ENCODE measurements at places on chromosomes 7 and 10. TPM values are rescaled to one million over a fixed set of nuclear protein-coding genes. Genes with fewer than 3 reads are reported as not detected.

The KLHL7 gene
- total RNA-seq = 17.9 TPM

The CPA4 gene
- total RNA-seq = 4.3 TPM

The ZNF239 gene
- total RNA-seq = 16.4 TPM

The HMX3 gene
- not detected for total RNA-seq

The SFXN4 gene
- 33.2 TPM for total RNA-seq

The FAM170B gene
- not detected for total RNA-seq

The WNT16 gene
- not detected for total RNA-seq

The COL28A1 gene
- total RNA-seq = 0.29 TPM

The GBF1 gene
- 50.0 TPM for total RNA-seq

The PRRT4 gene
- total RNA-seq = not detected

The OR2A12 gene
- total RNA-seq = not detected

DNA sequence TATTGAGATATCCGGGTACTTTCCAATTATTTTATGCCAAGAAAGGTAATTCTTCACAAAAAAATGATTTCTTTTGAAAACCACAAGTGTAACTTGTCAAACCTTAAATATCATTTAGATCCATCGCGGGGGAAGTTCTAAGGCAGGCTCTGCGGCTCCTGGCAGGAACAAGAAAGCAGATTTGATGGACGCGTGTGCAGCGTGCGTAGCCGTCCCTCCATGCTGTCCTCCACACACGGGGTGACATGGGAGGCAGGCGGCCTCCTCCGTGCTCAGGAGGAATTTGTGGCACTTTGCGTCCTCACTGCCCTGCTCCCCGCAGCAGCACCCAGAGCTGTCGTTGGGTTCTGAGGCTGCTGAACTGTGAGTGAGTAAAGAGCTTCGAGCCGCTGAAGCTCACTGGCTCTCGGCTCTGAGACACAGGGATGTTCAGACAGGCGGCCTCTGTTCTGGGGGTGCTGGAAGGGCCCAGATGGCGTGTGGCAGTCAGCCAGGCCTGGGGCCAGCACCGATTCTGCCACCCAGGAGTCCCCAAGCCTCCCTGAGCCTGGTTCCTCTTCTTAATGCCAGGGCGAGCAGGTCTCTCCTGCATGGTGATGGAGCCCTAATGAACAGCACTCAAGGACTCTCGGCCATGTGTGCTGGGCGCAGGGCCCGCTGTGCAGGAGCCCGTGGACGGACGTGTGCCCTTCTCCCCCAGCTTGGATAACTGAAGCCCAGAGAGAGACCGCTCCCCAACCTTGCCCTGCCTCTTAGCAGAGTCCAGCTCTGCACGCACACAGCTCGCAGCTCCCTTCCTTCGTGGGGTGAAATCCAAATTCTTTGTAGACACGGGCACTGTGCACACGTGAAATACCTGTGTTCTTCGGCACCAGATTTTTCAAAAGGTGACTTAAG is 185.4 kb upstream of the SHH start:
- H3K4me1 ChIP-seq = no peaks in the 10 kb centered on the region
- H3K36me3 ChIP-seq = no peaks in the 10 kb centered on the region
- H3K27ac ChIP-seq = no peak overlapping the region

DNA sequence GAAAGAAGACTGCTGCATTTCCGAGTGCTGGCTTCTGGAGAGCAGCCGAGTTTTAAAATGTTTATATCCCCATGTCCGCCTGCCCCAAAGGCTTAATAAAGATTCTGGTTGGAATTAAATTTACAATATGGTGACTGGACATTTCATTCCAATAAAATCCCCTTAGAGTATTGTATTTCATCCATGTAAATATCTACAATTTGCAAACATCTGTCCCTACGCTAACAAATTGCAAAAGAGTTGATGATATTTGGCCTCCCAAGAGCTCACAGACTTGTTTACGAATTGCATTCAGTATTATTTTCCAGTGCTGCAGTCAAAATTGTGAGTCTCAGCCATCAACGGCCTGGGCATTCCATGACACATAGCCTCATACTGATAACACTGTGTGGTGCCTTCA is 50.1 kb downstream of the PLEKHS1 start:
- peaks cover 30% of the 10 kb centered on the region for H3K27me3 ChIP-seq
- H3K4me3 ChIP-seq = no peak overlapping the region
- H3K27ac ChIP-seq = no peak overlapping the region
- H3K4me1 ChIP-seq = no peaks in the 10 kb centered on the region
- DNase-seq = no peak
- H3K36me3 ChIP-seq = peaks cover 7% of the 10 kb centered on the region

DNA sequence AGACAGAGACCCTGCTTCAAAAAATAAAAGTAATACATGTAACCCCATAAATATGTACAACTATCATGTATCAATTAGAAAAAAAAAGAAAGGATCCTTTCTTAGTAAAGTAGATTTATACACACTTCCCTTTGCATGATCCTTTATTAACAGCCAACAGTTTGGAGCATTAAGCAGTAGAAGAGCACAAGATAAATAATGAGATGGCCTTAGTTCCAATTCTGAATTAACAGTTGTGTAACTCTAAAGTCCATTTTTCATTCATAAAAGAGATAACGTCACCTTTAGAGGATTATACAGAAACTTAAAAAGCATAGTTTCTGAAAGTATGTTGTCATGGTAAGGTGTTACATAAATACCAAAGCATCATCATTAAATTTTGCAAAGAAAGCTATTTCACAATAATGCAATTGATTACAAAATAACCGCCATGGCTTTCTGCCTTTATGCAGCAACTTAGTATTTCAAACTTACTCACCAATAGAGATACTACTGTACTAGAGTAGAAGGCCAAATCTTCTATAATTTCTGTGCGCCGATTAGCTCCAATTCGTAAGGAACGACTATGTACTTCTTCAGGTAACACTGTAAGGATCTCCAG is 40.3 kb downstream of the TNPO3 start:
- peak; percentile 19 for DNase-seq
- no peaks in the 10 kb centered on the region for H3K4me1 ChIP-seq
- no peaks in the 10 kb centered on the region for H3K27me3 ChIP-seq
- no peak overlapping the region for H3K27ac ChIP-seq
- H3K36me3 ChIP-seq = peaks cover 40% of the 10 kb centered on the region

DNA sequence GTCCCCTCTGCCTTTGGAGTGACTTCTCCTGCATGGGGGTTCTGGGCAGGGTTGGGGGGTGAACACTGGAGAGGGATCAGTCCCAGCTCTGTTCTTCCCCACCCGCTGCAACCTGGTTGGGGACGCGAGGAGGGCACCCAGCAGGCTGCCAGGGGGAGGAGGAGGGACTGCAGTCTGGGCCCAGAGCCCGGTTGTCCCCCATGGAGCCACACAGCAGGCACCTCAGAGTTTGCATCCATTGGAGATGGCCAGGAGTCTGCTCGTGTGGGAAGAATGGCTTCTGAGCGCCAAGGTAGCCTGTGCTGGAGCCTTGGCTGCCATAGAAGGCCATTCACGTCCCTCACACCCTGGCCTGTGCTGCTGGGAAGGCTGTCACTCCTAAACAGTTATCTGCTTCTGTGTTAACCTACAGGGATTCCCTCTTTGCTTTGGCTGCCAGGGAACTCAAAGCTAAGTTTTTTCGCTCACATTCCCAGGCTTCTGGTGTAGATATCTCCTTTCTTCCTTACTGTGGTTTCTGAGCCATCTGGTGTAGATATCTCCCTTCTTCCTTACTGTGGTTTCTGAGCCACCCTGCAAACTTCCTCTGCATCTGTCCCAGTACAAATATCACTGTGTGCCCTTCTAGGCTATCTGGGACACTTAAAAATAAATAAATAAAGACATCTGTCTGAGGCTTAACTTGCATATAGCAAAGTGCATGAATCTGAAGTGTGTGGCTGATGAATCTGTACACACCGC is 133.7 kb downstream of the LHPP start:
- no peaks in the 10 kb centered on the region for H3K36me3 ChIP-seq
- H3K4me1 ChIP-seq = no peaks in the 10 kb centered on the region
- peaks cover 18% of the 10 kb centered on the region for H3K27me3 ChIP-seq
- no peak overlapping the region for H3K27ac ChIP-seq
- no peak overlapping the region for H3K4me3 ChIP-seq
- DNase-seq = no peak

DNA sequence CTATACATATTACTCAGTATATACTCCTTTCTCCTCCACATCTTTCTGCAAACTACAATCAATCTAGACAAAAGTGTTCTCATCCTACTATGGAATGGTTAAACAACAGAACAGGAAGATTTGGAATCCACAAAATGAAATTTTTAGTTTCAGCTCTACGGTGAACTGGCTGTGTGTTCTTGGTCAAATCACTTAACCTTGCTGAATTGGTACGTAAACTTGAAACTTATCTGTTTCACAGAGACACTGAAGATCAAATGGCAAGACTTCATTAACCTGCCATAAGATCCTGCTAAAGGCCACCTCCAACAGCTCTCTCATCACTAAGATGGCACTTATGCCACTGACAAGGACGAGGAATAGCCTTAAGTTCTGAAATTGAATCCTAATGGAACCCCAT is 1.5 kb downstream of the NUDCD3 start:
- H3K27ac ChIP-seq = peak overlapping the region; percentile 88

GRCh38 chr7:35753761-35754603 is 46.9 kb upstream of the SEPTIN7 start:
- no peak overlapping the region for H3K27ac ChIP-seq
- DNase-seq = no peak
- H3K36me3 ChIP-seq = no peaks in the 10 kb centered on the region
- no peaks in the 10 kb centered on the region for H3K4me1 ChIP-seq
- no peaks in the 10 kb centered on the region for H3K27me3 ChIP-seq

- DNase-seq = peak; percentile 74
- H3K4me1 ChIP-seq = peaks cover 29% of the 10 kb centered on the region
- H3K27ac ChIP-seq = peak overlapping the region; percentile 84
- H3K36me3 ChIP-seq = peaks cover 19% of the 10 kb centered on the region
- H3K27me3 ChIP-seq = no peaks in the 10 kb centered on the region
- peak overlapping the region; percentile 63 for H3K4me3 ChIP-seq
These were observed 3.8 kb downstream of the PTER start for GRCh38 chr10:16440396-16441133.

DNA sequence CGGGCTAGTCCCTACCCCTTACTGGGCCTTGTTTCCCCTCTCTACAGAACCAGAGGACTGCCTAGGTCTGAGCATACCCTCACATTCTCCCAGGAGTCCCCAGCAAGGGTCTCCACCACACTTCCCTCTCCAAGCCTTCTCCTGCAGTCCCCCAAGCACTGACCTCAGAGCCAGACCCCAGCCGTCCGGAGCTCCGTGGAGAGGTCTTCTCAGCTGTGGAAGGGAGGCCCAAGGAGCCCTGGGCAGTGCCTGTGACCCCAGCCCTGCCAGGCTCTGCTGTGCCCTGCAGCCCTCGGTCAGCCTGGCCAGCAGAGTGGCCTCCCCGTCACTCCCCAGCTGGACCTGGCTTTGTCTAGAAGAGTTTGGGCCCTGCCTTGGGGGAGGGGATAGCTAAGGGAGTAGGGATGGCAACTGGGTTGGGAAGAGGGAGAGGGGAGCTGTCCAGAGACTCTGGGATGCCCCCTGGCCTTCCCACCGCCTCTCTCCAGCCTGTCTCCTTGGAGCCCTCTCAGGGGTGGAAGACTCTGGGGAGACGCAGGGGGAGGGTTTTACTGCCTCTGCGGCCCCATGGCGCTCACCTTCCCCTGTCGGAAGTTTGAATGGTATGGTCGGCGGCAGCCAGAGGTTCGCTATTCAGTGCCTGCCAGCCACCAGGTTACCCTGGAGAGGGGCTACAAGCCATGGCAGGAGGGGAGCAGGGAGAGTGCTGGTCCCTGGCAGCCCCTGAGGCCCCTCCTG is at the start of gene C10orf105:
Gene C10orf105 (minus strand): TSS at position 315 of the 738 bp plus-strand sequence. CDS start 3,441 bp downstream, outside the sequence.
- H3K36me3 ChIP-seq = no peaks in the 10 kb centered on the region
- no peak within 1 kb of the TSS for H3K27ac ChIP-seq
- H3K4me3 ChIP-seq = no peak within 1 kb of the TSS
- no peaks in the 10 kb centered on the region for H3K27me3 ChIP-seq

DNA sequence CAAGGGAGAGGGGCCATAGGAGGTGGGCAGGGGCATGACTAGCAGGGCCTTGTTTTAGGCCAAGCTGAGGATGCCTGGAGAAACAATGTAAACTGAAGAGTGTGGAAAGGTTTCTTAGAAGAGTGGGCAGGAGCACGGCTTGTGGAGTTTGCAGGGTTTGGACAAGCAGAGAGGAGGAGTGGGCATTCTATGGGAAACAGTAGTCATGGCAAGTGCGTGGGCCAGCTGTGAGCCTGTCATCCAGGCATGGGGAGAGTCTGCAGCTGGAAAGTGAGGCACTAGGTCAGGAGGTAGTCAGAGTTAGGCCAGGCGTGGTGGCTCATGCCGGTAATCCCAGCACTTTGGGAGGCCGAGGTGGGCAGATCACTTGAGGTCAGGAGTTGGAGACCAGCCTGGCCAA is 130.1 kb downstream of the SH3PXD2A start:
- no peaks in the 10 kb centered on the region for H3K4me1 ChIP-seq
- DNase-seq = no peak
- no peak overlapping the region for H3K4me3 ChIP-seq
- no peak overlapping the region for H3K27ac ChIP-seq

- peak overlapping the region; percentile 57 for H3K27ac ChIP-seq
- H3K4me3 ChIP-seq = no peak overlapping the region
- peaks cover 27% of the 10 kb centered on the region for H3K36me3 ChIP-seq
- no peaks in the 10 kb centered on the region for H3K27me3 ChIP-seq
- no peak for DNase-seq
These were observed 14.6 kb downstream of the ITGB1 start for GRCh38 chr10:32943395-32943794.

DNA sequence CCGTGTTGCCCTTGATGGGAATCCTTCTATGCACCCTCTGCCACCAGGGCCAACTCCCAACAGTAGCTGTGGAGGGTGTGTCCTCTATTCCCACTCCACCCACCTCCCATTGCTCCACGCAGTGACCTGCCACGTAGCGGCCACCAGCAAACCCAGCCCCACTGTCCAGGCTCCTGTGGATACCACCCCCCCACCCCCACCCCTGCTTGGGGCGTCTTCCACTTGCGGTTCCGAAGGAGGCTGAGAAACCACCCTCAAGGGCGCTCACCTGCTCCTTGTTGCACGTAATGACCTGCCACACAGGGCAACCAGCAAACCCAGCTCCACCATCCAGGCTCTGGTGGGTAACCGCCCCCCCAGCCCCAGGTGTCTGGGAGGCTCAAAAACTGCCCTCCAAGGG is 72.0 kb downstream of the DIP2C start:
- peaks cover 85% of the 10 kb centered on the region for H3K27me3 ChIP-seq
- no peak overlapping the region for H3K4me3 ChIP-seq
- no peak overlapping the region for H3K27ac ChIP-seq
- no peak for DNase-seq

GRCh38 chr7:70711452-70711851 is 420.5 kb upstream of the GALNT17 start:
- no peaks in the 10 kb centered on the region for H3K27me3 ChIP-seq
- H3K36me3 ChIP-seq = no peaks in the 10 kb centered on the region
- H3K27ac ChIP-seq = no peak overlapping the region

GRCh38 chr7:7251742-7252141 is 69.4 kb downstream of the C1GALT1 start:
- no peak overlapping the region for H3K27ac ChIP-seq
- no peaks in the 10 kb centered on the region for H3K27me3 ChIP-seq
- no peak for DNase-seq
- H3K4me3 ChIP-seq = no peak overlapping the region

DNA sequence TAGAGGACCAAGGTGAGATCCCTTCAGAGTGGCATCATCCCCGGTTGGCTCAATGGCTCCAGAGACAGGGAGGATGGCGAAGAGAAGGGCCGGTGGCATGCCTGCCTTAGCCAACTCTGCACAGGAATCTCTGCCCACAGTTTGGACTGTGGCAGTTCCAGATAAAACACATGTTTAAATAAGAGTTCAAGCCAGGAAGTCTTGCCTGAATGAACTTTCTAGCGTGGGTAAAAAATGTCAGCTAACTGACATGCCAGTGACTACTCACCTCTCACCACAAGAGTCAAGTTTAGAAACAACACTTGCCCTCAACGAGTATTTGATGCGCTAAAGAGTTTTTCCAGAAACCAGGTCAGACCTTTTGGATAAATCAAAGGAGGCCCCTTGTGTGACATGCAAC is 3.0 kb downstream of the NOD1 start:
- H3K4me1 ChIP-seq = peaks cover 13% of the 10 kb centered on the region
- no peak overlapping the region for H3K4me3 ChIP-seq
- no peaks in the 10 kb centered on the region for H3K27me3 ChIP-seq
- H3K36me3 ChIP-seq = no peaks in the 10 kb centered on the region
- no peak overlapping the region for H3K27ac ChIP-seq
